CD4-positive, alpha-beta memory T cell (primary cell): ENCODE measurements at places on chromosomes 13 and 19. TPM values are rescaled to one million over a fixed set of nuclear protein-coding genes. Genes with fewer than 3 reads are reported as not detected.

The NKPD1 gene
- total RNA-seq: 1.2 TPM

The PLK5 gene
- not detected for total RNA-seq

The ZNF616 gene
- total RNA-seq: 19.0 TPM

The SIGLEC8 gene
- total RNA-seq: not detected

The PSG1 gene
- not detected for total RNA-seq

The IGFL2 gene
- 0.47 TPM for total RNA-seq

The KCNRG gene
- 0.83 TPM for total RNA-seq
